ENCODE measurements at places on chromosomes 3 and 15.

- DNase-seq, result peak; percentile 8
These were observed 211.4 kb upstream of the DPH6 start for GRCh38 chr15:35757361-35757760.

DNA sequence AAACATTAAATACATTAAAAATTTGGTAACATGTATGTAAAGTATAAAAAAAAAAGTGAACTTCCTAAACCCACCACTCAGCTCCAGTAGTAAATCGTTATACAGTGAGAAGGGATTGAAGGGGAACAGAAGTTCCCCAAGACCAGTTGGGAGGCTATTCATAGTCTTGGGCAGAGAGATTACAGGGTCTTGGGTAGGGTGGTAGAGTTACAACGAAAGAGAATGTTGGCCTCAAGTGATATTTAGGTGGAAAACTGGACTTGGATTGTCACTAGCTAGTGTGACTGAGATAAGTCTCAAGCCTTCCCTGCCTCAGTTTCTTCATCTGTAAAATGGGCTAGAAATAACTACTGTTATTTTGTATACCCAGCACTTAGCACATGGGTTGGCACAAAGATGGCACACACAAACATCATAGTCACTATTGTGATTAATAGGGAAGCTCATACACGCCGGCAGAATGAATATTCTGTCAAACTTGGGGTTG lies 431 bp upstream of the YEATS2 start:
- DNase-seq, result no peak

DNA sequence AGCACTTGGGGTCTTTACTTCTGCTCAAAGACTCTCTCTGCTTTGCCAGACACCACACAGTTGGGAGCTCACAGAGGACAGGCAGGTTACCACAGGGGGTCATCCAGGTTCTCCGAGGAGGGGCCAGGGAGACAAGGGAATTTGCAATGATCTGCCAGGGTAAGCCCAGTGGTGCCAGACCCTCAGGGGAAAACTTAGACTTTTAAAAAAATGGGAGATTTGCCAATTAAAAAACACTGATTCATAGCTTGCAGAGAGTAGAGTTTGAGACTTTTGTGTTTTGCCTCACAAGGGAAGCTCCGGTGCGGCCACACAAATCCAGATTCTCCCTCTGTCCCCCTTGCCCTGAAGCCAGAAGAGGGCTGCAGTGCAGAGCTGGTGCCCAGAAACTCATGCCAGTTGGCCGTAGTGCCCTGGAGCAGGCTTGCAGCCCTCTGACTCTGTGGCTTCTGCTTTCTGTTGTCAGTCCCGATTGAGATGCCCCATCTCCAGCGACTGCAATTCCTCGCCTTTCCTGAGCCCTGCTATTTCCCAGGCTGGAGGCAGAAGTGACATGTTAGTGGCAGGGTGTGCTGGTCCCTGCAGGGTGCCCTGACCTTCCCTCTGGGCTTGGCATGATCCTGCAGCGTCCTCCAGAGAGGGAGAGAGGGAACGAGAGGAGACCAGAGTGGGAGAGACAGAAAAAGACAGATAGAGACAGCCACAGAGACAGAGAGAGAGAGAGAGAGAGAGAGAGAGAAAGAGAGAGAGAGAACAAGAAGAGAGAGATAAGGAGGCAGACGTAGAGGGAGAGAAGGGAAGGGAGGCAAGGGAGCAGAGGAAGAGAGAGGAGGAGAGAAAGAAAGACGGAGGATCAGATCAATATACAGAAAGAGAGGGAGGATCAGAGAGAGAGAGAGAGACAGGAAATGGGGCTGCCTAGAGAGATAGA lies 46.0 kb downstream of the RHCG start:
- no peak for DNase-seq

DNA sequence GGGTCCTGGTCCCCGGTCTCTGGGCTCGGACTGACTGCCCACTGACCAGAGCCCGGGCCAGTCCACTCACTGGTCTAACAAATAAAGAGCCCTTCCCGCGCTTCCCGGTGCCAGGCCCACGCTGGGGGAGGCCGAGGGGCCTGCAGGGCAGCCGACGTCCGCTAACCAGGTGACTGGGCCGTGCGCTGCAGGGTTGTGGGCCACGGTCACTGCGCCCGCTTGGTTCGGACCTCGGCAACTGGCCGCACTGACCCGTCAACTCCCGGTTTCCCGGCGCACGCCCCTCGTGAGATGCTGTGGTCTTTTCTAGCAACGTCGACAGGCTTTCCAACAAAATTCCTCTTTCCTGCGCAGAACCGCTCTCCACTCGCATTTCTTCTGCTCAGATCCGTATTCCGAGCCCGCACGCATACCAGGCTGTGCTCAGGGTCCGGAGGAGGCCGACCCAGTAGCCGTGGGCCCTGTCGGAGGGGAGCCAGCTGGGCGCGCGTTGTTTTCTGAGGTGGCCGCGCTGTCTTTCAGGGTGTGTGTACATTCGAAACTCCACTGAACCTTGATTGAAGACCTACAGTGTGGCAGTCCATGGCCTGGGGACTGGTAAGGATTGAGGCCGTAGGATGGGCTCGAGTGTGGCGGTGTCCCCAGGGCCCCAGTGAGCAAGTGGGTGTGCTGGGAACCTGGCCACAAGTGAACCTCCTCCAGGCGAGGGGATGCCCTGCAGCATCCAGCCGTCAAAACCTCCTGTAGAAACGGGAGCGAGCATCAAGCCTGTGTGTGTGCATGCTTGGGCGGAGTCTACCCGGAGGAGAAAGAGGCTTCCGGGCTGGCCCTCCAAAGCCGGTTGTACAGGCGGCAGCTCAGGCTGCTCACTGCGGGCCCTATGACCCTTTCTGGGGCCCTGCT lies 875 bp upstream of the NT5DC2 start:
- DNase-seq, result peak; percentile 55

GRCh38 chr15:45919806-45920205 lies 285.0 kb downstream of the SQOR start:
- peak; percentile 68 for DNase-seq

DNA sequence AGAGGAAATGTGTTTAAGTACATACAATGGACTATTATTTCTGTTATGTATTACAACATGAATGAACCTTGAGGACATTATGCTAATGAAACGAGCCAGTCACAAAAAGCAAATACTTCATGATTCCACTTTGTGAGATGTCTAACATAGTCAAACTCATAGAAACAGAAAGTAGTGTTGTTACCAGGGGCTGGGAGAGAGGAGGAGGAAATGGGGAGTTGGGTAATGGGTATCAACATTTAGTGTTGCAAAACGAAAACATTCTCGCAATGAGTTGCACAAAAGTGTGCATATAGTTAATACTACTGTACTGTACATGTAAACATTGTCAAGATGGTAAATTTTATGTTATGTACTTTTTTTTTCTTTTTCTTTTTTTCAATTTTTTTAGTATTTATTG lies 194.3 kb downstream of the IL5RA start:
- DNase-seq, result no peak

DNA sequence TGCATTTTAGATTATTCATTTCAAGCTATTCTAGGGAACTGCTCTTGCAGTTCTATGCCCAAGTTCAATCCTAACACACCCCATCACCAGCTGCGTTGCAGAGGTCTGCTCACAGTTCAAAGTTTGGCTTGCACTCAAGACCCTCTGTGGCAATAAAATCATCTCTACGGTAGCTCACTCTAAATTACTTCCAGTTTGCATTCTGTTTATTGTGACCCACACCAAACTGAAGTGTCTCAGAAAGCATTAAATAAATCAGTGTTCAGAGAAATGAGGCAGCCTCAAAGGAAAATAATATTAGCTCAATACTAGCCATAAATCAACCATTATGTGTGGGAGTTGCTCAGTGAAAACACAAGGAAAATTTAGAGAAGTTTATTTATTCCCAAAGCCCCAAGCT lies 250.3 kb downstream of the MAGI1 start:
- DNase-seq, result no peak

DNA sequence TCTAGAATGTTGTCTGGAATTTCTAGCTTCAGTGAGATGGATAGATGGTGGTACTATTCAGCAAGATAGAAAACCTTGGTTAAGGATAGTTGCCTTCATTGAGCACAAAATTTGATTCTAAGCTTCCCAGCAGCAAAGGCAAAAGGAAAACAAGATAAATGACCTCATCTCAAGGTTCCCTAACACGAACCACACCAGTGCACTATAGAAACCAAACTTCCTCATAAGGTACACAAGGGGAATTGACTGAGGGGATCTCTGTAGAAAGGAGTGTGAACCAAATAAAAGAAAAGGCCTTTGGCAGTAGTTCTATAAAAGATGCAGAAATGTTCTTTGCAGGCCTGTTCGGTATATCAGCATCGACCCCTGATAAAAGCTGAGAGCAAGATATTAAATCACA lies 288.9 kb downstream of the SHQ1 start:
- DNase-seq, result no peak

- no peak for DNase-seq
These were observed 95.6 kb upstream of the LIPC start for GRCh38 chr15:58336161-58336560.

DNA sequence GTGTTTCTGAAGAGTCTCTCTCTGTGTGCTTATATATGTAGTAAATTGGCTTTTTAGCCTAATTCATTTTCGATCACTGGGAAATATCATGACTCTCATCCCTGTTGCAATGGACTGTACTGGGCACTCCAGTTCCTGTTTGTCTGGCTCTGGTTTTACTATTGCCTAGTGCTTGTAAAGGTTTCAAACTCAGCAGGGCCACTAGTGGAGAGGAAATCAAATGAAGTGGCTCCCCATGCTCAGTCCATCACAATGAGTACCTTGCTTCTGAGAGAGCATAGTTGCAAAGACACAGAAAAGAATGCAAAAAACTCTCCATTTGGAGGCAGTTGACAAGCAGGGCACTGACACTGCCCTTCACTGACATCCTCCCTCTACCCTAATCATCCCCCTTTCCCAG lies 167.8 kb downstream of the TAFA4 start:
- DNase-seq, result no peak

GRCh38 chr15:90705212-90705611 lies 11.9 kb upstream of the BLM start:
- no peak for DNase-seq

- no peak for DNase-seq
These were observed 6.1 kb upstream of the HHATL start for GRCh38 chr3:42708611-42709151.

All from hepatocyte (in vitro differentiated cells).